ENCODE measurements at places on chromosomes 5 and 9.

DNA sequence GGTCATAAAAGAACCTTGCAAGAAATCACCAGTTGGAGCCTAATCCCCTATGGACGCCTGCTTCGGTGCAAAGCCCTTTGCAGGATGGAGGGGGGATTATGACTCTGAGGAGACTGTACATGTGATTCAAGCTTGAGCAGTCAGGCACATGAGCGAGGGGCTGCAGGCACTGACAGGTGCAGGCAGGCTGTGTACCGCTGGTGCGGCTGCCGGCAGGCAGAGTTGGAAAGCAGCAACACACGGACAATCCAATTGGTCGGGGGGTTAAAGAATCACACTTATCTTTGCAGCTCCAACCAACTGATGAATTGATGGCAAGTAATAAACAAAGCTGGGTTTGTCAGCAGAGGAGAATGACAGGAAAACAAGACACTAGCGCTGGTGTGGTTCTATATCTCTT is 5.7 kb downstream of the WHRN start:
- DNase-seq: no peak

DNA sequence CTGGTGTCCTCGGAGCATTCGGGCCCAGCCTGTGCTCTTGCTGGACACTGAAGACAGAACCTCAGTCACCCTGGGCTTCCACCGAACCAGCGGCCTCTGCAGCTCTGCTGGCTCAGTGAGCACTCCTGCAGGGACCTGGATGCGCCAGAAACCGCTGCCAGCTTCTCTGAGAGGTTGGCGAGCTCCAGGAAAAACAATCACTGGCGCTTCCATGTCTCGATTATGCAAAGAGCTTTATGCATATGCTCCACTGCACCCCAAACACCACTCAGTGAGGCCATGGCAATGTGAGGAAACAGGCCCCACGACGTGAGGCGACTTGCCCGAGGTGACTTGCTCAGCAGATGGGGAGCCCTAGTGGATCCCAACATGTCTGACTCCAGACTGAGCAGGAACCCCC is 11.0 kb downstream of the PRDM12 start:
- DNase-seq: no peak

DNA sequence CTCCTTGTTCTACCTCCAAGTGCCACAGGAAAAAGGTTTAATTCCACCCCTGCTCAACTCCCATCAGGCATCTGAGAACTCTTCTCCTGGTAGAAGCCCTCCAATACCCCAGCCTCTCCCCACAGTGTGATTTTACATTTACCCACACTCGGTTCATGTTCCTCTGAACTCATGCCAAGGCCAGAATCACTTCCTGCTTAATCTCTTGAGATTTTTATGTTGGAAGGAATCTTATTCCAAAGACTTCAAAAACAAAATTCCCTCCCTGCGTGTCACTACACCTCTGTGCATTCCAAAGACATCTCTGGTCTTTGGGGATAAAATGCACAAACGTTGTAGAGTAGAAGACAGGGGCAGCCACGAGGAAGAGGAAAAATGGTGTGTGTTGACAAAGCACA is 186.8 kb downstream of the ACTL7B start:
- no peak for DNase-seq

GRCh38 chr5:37133939-37134338 is 115.2 kb downstream of the CPLANE1 start:
- no peak for DNase-seq

DNA sequence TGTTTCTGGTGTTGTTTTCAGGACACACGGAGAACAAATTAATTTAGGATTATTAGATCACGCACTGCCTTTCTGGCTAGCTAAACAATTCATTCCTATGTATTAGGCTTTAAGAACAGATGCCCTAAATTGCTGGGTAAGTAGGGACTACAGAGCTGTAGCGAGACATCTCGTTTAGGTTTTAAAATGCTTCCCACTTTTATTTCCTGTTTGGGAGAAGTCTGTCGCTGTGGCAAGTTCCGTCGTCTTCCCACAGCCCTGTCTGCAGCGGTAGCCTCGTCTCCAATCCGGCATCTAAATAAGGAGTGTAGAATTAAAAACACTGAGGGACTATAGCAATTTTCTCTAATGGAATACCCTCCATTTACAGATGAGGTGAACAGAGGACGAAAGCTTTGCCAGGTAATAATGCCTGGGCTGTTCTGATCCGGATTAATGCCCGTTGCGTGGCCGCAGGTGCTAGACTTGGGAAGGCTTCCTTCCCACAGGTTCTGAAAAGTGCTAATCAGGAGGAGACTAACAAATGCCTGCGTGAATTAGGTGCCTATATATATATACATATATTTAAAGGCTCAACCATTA is 1.3 kb upstream of the TRIM36 start:
- no peak for DNase-seq

DNA sequence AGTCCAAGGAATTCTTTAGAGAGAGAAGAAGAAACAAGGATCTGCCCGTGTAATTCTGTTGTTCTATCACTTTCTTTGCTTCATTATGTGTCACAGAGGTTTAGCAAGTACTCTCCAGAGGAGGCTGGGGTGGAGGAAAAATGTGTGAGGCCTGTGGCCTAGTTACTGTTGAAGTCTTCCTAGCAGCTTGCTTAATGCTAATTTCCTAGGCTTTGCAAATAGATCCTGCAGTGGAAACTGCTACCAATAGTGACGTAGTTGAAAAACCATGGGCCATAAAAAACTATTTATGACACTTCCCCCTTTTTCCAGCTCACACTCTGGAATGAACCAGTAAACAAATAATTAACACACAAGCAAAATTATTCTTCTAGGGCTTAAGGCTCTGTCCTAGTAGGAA is 27.0 kb upstream of the C9orf72 start:
- DNase-seq: peak; percentile 66

GRCh38 chr5:80963521-80963895 is 3.3 kb downstream of the RASGRF2 start:
- no peak for DNase-seq

DNA sequence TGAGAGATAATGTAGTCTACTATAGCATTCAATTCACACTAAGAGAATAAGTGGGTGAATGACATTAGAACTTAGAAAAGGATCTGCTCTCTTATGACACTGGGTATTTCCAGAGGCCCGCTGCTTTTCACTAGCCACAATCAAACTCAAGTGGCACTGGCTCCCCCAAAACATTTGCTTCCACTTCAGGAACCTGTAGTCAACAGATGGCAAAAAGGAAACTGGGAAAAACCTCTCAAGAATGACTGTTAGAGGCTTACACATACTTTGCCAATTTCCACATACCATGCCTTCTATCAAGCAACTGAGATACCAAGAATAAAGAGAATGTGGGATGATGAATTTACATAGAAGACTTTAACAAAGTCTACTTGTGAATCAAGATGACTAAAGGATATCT is 11.2 kb downstream of the POC5 start:
- no peak for DNase-seq

DNA sequence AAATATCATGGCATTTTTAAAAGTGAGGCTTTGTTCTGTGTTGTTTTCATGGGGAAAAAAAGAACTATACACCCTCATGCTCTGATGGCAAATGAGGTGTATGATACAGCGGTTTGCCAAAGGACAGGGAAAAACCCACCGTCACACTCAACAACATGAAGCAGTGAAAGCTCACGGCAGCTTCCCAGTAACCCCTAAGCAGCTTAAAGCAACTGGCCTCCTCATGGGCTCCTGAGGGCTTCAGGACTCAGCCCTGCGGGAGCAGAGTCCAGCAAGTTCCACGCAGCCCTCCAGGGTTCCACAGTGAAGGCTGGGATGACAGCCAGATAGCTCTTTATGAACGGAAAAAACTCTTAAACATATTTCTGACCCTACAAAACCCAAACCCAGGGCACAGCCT is 12.9 kb downstream of the BARHL1 start:
- DNase-seq: no peak

- no peak for DNase-seq
These were observed 181.7 kb upstream of the RIOK2 start for GRCh38 chr5:97364731-97365130.

DNA sequence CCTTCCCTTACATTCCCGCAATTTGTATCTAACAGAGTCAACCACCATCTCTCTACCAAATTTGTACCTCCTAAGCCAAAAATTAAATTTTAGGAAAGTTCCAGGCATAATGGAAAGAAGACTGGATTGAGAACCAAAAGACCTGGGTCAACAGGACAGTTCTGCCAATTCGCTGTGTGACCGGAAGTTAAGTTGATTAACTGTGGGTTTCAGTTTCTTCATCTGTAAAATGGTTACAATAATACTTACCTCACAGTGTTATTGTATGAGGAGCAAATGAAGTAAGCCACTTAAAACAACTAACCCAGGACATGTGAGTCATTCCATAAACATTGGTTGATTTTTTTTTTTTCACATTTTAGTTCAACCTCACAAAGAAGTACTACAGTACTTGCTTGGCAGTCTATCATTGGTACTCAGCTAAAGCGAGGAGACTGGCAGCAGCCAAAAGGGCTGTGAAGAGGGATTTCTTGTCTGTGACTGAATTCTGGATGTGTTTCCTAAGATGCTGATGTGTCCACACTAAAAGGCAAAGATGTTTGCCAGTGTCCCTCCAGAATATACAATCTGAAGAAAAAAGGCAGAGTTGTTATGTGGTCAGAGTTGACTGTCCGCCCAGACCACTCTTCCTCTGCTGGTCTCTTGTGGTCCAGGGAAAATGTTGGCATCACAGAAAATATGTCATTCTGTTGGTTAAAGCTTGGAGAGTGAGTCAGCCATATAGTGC is 198.6 kb downstream of the TLE1 start:
- no peak for DNase-seq

- no peak for DNase-seq
These were observed 211.5 kb downstream of the GAPVD1 start for GRCh38 chr9:125472926-125473701.

DNA sequence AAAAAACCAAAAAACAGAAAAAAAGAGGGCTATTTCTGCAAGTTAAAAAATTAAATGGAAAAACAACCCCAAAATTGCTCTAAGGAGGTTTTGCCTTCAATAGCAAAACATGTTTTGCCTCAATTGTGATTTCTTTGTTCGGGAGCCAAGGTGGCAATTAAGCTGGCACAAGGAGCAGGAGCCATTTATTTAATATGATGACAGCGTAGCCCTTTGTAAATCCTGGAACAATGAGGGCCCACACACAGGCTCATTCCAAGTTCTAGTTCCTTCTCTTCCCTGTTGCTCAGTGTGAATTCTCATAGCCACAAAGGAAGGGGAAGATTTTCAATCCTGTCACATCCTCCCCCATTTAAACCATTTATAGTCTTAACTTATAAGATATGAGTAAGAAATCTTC is 353.2 kb downstream of the PDE4D start:
- no peak for DNase-seq

DNA sequence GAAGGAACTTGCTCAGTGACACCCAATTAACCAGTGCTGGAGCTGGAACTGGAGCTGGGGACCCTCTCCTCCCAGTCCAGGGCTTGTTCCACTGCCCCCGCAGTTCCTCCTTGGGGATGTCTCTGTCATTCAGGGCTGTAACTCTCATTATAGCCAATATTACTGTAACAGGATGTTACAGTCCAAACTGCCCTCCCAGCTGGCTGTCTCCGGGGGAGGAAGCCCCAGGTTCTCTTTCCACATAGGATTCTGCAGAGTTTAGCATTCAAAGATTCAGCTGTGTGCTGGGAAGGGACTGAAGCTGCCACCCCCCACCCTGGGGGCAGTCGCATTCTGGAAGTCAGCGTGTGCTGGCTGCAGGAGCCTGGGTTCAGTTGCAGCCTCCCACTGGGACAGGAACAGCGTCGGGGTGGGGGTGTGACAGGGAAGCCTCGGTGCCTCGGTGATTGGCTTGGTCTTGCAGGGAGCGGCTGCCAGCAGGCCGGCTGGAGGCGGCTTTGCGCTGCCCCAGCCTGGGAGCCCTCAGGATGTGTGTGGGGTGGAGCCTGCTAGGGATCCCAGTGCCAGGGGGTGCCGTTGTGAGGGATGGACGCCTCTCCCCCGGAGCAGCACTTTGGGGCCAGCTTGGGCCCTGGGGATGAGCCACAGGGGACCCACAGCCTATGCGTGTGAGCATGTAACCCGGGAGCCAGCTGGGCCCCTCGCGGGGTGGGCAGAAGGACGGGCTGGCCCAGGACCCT is 101.1 kb downstream of the RGS3 start:
- peak; percentile 24 for DNase-seq

- peak; percentile 93 for DNase-seq
These were observed 4.4 kb downstream of the SLC25A25 start for GRCh38 chr9:128072144-128073021.

All from KBM-7 (cell line).